ENCODE measurements at places on chromosomes 11 and 22.
A peak's percentile ranks its signal among the peaks of the same experiment; 100 is the strongest.

GRCh38 chr22:19097518-19097917, 24.7 kb downstream of the DGCR2 start:
- peak; percentile 41 for DNase-seq

- DNase-seq, result no peak
Measured at GRCh38 chr11:93481279-93481678, 61.9 kb downstream of the SMCO4 start.

- no peak for DNase-seq
Measured at GRCh38 chr22:42039271-42039670, 31.3 kb downstream of the NAGA start.

GRCh38 chr11:36774603-36775002, 176.6 kb upstream of the RAG2 start:
- no peak for DNase-seq

GRCh38 chr11:67615728-67616430, 9.1 kb downstream of the NDUFV1 start:
- peak; percentile 63 for DNase-seq

DNA sequence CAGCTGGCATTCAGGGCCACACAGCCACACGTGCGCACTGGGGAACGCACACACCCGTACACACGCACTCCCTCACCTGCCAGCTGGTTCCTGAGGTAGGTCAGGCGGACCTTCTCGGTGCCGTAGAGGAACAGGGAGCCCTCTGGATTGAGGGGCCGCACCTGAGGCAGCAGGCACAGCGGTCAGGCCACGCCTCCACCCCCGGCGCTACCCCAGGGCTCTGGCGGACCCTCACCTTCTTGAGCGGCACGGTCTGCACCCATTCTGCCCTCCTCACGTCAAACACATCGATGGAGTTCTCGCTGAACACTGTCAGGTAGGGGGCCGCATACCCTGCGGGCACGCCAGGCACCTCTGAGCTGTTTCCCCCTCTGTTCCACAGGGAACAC, 17.0 kb downstream of the CDC42BPG start:
- no peak for DNase-seq

GRCh38 chr11:19987331-19987801, 172.9 kb downstream of the DBX1 start:
- no peak for DNase-seq

DNA sequence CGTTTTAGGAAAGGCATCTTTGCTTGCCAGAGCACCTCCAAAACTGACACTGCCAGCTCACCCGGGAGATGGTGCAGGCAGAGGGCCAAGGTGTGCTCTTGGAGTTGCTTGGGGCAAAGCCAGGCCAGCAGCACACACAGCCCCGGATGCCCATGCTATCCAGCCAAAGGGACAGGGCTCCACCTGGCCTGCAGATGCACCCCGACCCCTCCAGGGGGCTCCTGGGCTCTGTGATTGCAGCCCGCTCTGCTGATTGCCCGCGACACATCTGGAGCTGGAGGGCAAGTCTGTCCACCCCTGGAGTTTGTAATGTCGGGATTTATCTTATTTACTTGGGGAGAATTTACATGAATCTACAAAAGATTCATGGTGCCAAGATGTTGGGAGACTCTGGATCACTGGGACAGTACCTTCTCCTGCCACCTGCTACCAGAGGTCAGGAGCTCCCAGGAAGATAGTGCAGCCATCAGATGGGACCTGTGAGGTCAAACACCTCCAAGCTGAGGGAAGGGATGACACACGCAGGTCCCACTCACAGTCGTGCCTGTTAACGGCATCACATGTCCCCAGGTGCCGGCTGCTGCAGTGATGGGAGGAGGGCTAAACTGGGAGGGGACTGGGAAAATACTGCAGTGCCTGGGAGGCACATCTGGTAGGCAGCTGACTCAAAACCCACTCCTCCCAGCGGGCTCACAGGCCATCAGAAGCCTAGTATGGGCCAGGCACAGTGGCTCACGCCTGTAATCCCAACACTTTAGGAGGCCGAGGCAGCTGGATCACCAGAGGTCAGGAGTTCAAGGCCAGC, 17.2 kb downstream of the CBX7 start:
- no peak for DNase-seq

GRCh38 chr22:36732609-36733008, 29.1 kb upstream of the CACNG2 start:
- no peak for DNase-seq

DNA sequence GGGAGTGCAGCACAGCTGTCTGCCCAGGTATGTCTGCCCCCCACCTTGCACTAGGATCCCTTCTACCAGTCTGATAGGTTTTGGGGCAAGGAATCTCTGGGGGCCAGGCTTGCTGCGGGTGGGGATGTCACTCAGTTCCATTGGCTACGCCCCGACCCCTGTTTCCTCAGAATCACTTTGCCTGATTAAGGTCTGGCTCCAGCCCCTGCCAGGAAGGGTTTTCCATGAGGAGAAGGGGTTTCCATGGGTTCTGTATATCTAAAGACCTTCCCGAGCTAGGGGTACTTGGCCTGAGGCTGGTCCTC, 14.0 kb downstream of the OTOG start:
- no peak for DNase-seq

DNA sequence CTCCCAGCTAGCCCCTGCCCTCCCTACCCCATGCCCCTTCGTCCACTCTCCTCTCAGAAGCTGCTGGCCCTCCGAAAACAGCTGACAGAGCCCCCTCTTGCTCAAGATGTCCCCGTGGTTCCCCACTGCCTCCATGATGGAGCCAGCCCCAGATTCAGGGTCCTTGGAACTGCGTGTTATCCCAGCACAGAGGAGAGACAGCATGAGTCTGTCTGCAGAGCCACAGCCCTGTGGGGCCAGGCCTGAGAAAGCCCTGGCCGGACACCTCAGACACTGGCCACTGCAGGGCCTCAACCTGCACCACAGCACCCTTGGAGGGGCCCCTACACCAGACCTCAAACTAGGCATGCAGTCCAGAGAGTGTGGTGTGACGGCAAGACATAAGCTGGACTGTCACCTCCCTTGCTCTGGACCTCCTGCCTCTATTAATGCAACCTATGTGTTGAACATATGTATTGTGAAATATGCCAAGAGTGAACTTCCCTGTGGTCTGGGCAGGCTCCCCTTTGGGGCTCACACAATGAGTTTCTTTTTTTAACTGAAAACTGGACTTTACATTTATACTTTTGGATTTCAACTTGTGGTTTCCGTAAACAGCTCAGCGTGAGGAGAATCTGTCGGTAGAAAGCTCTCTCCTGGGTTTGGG, 9.6 kb downstream of the PNPLA5 start:
- no peak for DNase-seq

- DNase-seq, result peak; percentile 36
Measured at GRCh38 chr11:118437208-118438125, 1.2 kb downstream of the KMT2A start.

GRCh38 chr22:43477966-43478365, 66.2 kb downstream of the MPPED1 start:
- peak; percentile 21 for DNase-seq

DNA sequence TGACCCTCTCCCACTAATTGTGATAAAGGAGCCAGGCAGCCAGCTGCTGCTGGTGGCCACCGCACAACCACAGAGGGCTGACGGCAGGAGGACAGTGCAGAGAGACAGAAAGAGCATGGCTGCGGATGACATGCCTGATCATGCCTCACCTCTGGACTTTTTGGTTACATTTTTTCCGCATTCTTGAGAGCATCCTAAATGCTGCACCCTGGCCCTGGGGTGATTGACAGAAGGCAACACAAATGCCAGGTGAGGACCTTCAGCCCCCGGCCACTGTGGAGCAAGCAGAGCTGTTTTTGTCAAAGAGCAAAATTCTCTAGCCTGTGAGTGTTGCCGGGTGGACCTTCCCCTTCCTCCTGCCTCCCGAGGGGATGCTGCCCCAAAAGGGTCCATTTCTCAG, 78.5 kb downstream of the RPS6KA4 start:
- no peak for DNase-seq

DNA sequence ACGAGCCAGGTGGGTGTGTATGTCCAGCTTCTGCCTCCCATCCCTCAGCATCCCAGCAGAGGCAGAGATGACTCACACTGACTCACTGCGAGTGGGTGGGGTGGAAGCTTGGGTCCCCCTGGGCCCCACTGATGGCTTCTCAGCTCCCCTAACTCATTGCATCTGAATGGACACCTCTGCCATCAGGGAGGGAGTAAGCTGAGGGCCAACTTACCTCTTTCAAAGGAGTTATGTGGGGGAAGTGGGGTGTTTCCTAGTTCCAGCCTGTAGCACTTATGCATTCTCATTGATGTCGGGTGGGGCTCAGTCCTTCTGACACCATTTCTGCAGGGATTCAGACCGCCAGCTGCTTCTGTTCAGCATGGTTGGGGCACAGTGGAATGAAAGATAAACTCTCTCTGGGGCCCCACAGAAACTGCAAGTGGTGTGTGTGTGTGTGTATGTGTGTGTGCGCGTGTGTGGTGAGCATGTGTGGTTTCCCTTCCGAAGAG, 1425.8 kb downstream of the TBC1D22A start:
- DNase-seq, result no peak

- no peak for DNase-seq
Measured at GRCh38 chr11:131910523-131911387, 540.3 kb downstream of the NTM start.

- DNase-seq, result no peak
Measured at GRCh38 chr11:35061516-35062440, 77.2 kb upstream of the CD44 start.

DNA sequence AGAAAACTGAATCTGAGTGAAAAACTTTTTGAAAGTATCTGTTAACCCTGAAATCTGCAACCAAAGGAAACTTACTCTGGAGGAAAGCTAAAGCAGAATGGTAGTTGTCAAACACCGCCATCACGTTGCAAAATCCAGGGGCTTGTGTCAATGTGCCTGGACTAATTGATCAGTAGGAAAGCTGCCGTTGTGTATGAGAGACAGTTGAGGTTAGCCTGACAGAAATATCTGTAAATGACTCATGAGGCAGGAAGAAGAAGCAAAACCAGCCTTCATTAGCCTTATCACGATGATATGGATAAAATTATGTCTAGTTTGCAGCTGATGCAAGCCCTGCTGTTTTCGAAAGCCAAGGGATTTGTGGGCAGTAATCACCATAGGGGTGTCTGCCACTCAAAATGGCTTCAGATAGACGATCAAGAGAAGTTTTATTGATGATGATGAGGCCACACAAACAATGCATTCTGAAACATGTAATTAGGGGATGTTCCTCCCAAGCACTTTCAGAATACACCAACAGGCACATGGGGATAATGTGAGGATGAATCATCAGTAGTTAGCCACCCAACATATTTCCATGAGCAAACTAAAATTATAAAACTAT, 8.9 kb downstream of the SCGB1A1 start:
- no peak for DNase-seq

- no peak for DNase-seq
Measured at GRCh38 chr11:75766443-75767227, 1.9 kb upstream of the DGAT2 start.

- DNase-seq, result no peak
Measured at GRCh38 chr11:33920838-33921613, 29.1 kb upstream of the LMO2 start.

DNA sequence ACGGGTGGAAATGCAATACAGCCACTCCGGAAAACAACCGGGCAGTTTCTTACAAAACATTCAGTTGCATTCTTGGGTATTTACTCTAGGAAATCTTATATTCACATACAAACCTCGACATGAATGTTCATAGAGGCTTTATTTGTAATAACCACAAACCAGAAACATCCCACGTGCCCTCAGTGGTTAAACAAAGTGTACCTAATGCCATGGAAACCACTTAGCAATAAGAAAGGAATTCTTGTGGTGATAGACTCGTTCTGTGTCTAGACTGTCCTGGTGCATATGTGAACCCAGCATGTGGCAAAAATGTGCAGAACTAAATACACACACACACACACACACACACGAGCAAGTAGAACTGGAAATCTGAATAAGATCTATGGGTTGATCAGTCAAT, 1073.3 kb downstream of the TBC1D22A start:
- DNase-seq, result no peak

DNA sequence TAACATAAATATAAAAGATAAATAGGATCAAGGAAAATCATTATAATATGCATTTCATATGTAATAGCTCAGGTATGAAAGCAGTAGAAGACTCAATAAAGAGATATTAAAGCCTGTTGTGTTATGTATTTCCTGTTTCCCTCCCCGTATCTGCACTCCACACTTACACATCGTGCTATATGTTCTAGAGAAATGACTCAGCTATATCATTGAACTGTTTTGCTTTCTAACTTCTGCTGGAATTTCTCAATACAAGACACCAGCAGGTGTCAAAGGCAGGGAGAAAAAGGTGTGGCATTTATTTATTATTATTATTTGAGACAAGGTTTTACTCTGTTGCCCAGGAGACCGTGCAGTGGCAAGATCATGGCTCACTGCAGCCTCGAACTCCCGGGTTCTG, 842.8 kb upstream of the CNTN5 start:
- no peak for DNase-seq

GRCh38 chr22:41777749-41778425, 22.6 kb upstream of the CCDC134 start:
- DNase-seq, result no peak

GRCh38 chr11:11391169-11391568, 38.1 kb upstream of the CSNK2A3 start:
- no peak for DNase-seq

GRCh38 chr11:1121331-1121812, 36.4 kb upstream of the MUC5AC start:
- DNase-seq, result no peak

DNA sequence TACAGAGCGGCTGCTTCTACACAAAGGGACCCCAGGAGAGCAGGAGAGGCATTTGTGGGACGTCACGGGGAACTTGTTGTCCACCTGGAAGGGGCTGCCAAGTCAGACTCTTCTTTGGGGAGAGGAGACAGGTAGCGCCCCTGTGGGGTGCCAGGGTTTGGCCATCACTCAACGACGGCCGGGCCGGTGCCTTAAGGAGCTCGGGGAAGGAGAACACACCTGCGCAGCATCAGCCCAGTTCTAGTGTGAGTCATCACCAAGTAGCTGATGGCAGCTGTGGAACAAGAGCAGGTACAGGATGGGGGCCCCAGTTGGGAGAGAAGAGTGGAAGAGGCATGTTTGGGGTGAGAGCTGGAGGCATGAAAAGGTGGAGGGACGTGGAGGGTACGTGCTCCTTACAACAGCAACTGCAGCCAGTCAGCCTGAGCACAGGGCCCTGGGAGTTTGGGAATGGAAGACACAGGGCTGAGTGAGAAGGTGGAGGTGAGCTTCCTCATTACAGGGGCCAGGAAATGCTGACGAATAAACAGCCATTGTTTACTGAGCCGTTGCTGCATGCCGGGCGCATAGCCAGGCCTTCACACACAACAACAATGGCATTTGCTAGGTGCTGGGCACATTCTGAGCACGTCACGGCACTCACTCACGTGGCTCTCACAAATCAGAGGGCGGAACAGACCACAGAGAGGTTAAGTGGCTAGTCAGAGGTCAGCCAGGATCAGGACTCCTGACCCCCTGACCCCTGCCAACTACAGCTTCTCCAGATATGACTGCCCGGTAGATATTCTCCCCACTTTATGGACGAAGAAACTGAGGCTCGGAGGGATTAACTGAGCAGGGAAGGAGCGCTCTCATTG, 29.1 kb upstream of the TP53I11 start:
- peak; percentile 47 for DNase-seq
